Right kidney (tissue), 9 donors: ENCODE measurements at places on chromosomes 3 and 15.
A peak's percentile ranks its signal among the peaks of the same experiment; 100 is the strongest.

DNA sequence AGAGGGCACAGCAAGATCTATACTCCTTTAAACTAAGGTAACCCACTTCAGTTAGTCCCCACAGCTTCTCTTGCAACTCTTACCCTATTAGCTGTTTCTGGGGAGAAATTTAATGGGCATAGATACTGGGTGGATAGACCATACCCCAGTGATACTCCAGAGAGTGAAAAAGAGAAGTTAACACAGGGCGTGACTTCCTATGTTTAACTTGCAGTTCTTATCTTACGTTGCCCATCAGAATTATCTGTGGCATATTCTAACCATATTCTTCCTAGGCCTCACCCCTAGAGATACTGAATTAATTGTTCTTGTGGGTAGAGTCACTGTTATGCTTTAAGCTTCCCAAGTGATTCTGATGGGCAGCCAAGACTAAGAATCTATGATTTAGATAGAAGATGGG lies 485.4 kb upstream of the TPRG1 start:
- DNase-seq = no peak

- no peak for DNase-seq
These were observed 13.5 kb upstream of the STIMATE start for GRCh38 chr3:52910823-52911222.

GRCh38 chr3:8846176-8846575 lies 76.8 kb upstream of the OXTR start:
- DNase-seq = no peak

- DNase-seq = no peak
These were observed 2.1 kb downstream of the TNK2 start for GRCh38 chr3:195905970-195906864.

DNA sequence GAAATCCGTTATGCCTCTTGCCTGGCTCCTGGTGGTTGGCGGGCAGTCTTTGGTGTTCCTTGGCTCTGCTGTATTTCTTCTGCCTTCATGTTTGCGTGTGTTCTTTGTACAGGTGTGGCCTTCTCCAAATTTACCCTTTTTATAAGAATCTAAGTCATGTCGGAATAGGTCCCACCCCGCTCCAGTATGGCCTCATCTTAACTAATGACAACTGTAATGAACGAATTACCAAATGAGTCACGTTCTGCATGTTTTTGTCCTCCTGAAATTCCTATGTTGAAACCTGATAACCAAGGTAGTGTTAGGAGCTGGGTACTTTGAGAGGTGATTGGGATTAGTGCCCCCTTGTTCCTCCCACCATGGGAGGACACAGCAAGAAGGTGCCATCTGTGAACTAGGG lies 71.1 kb downstream of the ITPR1 start:
- DNase-seq = no peak

DNA sequence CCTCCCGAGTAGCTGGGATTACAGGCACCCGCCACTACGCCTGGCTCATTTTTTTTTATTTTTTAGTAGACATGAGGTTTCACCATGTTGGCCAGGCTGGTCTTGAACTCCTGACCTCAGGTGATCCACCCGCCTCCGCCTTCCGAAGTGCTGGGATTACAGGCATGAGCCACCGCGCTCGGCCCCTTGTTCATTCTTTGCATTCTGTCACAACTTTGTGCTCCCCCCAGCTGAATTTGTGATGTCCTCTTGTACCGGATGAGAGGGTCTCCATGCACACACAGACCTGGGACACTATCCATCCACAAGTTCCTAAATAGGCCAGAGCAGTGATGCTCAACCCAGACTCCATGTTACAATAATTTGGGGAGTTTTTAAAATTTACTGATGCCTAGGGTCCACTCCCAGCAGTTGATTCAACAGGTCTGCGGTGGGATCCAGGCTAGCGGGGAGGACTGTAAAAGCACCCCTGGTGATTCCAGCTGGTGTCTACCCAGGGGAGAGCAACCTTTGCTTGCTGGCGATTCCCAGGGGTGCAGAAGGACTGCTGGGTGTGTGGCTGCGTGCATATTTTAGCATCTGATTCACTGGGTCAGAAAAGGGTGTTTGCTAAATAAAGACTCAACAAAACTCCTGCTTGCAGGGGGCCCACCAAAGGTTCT lies 1.0 kb downstream of the RASSF1 start:
- no peak for DNase-seq

GRCh38 chr3:179558742-179559364 lies 3.9 kb upstream of the ACTL6A start:
- DNase-seq = peak; percentile 18

GRCh38 chr3:103403191-103403590 lies 968.4 kb downstream of the ZPLD1 start:
- DNase-seq = no peak

- no peak for DNase-seq
These were observed 153.8 kb downstream of the EEFSEC start for GRCh38 chr3:128307029-128307633.

DNA sequence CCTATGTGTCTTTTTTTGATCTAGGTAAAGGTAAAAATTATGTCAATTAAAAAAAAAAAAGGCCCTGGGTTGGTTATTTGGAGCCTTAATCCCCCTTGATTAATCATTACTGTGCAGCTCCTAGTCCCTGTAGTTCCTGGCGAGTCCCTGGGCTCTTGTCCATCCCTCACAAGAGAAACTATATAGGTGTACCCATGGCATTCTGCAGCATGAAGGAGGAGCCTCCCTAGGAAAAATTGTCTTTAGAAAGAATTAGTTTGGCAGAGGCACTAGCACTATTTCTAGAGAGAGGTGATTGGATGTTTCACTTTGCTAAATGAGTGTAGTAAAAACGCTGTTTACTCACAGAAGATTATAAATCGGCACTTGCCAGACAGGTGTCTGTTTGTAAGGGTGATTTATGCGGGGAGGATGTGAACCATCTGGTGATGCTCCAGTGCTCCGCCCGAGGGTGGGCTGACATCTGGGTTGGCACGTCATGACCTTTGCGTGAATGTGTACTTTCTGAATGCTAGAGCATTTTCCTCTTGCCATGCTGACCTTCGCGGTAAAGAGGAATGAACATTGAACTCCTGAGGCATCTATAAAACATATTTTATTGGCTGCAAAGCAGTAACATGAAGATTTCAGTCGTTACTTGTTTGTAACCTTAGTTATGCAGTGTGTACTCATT lies 12.6 kb downstream of the PLCL2 start:
- no peak for DNase-seq

DNA sequence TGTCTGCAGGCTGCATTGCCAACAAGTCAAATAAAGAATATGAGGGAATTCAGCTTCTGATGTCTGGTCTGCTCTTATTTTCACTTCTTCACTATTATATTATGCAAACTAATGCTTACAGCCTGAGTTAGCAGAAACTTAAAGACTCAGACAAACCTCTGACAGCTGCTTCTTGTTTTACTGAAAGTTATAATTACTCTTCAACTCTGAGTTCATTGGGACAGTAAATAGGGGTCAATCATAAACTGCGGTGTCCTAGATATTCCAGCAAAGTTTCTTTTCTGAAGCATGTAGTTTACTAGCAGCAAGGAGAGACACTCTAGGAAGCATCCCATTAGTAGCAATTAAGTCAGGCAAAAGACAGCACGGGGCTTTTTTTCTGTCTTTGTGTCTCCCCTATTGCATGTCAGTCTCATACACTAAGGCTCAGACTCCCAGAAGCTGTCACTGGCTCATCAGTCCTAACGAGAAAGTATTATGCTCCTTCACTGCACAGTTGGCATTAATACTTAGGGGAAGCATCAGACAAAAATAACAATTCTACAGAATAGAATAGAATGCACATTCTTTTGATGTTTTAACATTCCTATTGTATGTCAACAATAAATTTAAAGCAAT lies 1060.8 kb downstream of the ROBO1 start:
- no peak for DNase-seq
